Thymus (tissue), 14 donors: ENCODE measurements at places on chromosomes 3 and 15. TPM values are rescaled to one million over a fixed set of nuclear protein-coding genes. Genes with fewer than 3 reads are reported as not detected.

The CHRNA3 gene
- 22.0 TPM for total RNA-seq

The GPR160 gene
- total RNA-seq, result 7.7 TPM

The TMEM158 gene
- 0.66 TPM for total RNA-seq

The THRB gene
- 2.2 TPM for total RNA-seq

The PLSCR2 gene
- total RNA-seq, result 0.28 TPM

The APOD gene
- total RNA-seq, result 2.9 TPM

The SI gene
- 0.05 TPM for total RNA-seq

- DNase-seq, result no peak
- H3K27ac ChIP-seq, result no peak overlapping the region
Measured at GRCh38 chr15:83538682-83539081, 91.5 kb downstream of the SH3GL3 start.

DNA sequence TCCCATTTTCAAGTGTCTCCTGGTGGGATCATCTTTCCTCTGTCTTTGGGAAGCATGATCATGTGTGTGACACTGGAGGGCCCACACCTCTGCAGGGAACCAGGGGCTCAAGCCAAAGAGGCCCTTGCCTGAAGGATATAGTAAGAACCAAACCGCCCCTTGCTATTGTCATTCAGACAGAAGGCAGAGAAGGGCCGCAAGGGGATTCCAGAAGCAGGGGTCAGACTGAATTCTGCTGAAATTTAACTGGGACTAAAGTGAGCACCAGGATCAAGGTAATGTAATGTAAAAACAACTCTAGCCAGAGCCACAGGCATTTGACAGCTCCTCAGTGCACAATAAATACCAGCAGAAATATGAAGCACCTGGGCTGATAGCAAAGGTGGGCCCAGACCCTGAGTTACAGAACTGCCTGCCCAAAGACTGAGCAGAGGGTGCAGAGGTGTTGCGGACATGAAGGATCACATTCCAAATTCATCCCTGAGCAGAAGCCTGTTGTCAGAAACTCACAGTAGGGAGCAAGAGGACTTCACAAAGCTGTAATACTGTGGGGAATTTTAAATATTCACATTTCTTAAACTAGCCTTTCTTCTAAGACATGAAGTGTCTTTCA lies 46.0 kb upstream of the RASGRF1 start:
- H3K4me1 ChIP-seq, result no peaks in the 10 kb centered on the region
- H3K36me3 ChIP-seq, result no peaks in the 10 kb centered on the region
- no peak overlapping the region for H3K4me3 ChIP-seq
- no peak overlapping the region for H3K27ac ChIP-seq

- H3K4me3 ChIP-seq, result no peak overlapping the region
- H3K4me1 ChIP-seq, result no peaks in the 10 kb centered on the region
Measured at GRCh38 chr3:9097495-9097894, 134.2 kb upstream of the RAD18 start.

GRCh38 chr15:58490086-58490887 lies 58.5 kb downstream of the LIPC start:
- peaks cover 14% of the 10 kb centered on the region for H3K4me1 ChIP-seq
- H3K27ac ChIP-seq, result no peak overlapping the region
- H3K4me3 ChIP-seq, result no peak overlapping the region

- peaks cover 9% of the 10 kb centered on the region for H3K27me3 ChIP-seq
- H3K36me3 ChIP-seq, result no peaks in the 10 kb centered on the region
- H3K27ac ChIP-seq, result no peak overlapping the region
Measured at GRCh38 chr3:64450396-64450956, 225.2 kb upstream of the PRICKLE2 start.
